ENCODE measurements at places on chromosomes 4 and X.

- DNase-seq = no peak
Measured at GRCh38 chr4:173056710-173057109, 111.9 kb upstream of the GALNT7 start.

- DNase-seq = no peak
Measured at GRCh38 chr4:169260217-169260866, 10.4 kb downstream of the SH3RF1 start.

DNA sequence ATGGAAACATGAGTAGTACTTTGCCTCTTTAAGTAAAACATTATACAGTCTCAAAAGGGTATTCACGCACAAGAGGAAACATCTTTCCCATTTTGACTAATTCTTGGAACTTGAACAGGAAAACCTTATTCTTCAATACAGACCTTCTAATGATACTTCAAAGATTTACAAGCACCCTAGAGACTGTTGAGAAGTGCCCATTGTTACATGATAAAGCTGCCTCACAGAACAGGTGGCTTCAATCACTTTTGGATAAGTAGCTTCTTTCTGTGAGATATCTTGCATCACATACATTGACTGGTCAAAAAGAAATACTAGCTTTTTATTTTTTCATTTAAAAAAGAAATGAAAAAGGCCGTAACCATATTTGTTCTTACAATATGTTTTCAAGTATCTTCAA, 219.4 kb downstream of the EPHA5 start:
- DNase-seq = no peak

- no peak for DNase-seq
Measured at GRCh38 chr4:183399126-183399522, 45.3 kb upstream of the CDKN2AIP start.

GRCh38 chr4:39539089-39539611, 11.9 kb upstream of the UGDH start:
- no peak for DNase-seq

- DNase-seq = no peak
Measured at GRCh38 chrX:38095971-38096529, 89.7 kb downstream of the SYTL5 start.

DNA sequence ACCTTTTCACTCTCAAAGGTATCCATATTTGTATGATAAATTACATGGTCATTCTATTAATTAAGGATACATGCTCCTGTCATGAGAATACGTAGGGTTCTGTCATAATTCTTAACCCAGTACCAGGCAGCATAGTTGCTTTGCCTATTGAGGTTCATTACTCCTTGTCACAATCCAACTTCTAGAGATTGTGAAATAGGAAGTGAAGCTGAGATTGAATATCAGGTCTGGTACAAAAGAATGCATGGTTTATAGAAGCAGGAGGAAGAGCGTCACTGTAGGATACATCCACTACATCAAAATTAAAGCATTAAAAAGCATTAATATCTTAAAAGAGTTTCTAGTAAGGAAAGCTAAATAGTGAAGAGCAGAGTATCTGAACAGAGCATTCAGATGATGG, 647.0 kb downstream of the IQCM start:
- DNase-seq = no peak

- DNase-seq = peak; percentile 19
Measured at GRCh38 chrX:23008431-23009099, 8.8 kb downstream of the DDX53 start.

- DNase-seq = no peak
Measured at GRCh38 chr4:74433541-74434172, 11.3 kb upstream of the AREG start.

DNA sequence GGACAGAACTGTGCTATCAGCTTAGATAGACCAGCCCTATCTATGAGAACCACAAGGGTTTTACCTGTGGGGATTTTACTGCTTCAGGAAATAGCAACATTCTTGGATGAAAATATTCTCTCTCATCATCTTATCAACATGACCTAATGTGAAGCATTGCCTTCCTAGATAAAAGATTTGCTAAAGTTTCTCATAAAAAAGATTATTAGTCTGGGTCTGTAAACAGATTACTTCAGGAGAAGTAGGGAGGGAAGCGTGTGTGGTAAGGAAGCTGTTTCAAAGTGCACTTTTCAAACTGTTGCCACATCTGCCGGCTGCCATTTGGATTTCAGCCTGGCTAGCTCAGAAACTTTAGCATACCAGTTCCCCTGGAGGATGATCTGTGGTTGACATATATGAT, at the start of gene NOX1:
Gene NOX1 (minus strand): TSS at position 35 of the 400 bp plus-strand sequence. CDS start 220 bp downstream, outside the sequence.
- DNase-seq = no peak

- DNase-seq = peak; percentile 84
Measured at GRCh38 chr4:152352622-152353116, 183.2 kb downstream of the FBXW7 start.

Measured in retinal pigment epithelial cell (primary cell).